ENCODE measurements at places on chromosomes 13 and 19.

DNA sequence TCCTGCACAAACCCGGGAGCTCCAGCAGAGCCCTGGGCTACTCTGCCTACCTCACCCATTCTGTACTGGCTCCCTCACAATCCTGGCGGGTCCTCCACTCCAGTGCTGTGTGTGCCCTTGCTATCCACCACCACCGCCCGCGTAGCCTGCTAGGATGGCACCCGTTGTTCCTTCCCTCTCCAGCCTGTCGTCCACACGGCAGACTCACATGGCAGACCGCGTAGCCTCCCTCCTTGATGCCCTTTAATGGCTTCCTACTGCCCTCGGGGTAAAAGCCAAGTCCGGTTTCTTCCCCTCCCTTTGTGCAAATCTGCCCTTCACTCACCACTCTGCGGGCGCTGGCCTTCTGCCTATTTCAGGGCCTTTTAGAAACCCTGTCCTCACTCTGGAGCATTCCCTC is 106.6 kb downstream of the RAB20 start:
- no peak for DNase-seq

DNA sequence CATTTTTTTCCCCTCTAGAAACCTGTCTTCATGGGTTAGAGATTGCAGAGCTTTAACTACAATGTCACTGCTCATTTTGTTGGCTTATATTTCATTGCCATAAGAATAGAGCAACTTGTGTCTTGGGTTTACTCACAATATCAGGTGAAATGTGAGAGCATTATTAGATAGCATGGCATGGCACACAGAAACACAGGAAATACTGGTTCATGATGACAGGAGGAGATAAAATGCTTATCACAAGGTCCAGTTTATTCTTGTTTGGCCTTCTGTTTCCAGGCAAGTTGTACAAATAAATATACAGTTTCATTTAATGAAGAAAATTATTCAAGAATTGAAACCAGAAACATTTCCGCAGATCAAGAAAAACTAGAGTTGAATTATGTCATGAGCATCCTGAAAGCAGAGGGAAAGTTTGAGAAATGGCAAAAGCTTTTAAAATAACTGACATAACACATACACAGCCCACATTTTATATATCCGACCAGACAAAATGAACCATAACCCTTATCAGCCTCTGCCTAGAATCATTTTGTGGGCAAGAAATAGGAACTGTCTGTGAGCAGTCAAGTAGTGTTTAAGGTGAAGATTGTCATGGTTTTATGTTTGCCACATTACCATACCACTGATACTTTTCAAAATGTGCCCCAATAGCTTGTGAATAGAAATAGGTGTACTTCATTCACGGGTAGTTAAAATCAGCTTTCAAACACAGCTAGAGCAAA is 297.9 kb upstream of the ARGLU1 start:
- no peak for DNase-seq

GRCh38 chr13:87128491-87128890 is 542.7 kb upstream of the SLITRK5 start:
- no peak for DNase-seq

GRCh38 chr13:21148557-21149258 is 27.6 kb downstream of the SKA3 start:
- DNase-seq: no peak

GRCh38 chr13:113364311-113364889 is 470 bp upstream of the GRTP1 start:
- DNase-seq: no peak

DNA sequence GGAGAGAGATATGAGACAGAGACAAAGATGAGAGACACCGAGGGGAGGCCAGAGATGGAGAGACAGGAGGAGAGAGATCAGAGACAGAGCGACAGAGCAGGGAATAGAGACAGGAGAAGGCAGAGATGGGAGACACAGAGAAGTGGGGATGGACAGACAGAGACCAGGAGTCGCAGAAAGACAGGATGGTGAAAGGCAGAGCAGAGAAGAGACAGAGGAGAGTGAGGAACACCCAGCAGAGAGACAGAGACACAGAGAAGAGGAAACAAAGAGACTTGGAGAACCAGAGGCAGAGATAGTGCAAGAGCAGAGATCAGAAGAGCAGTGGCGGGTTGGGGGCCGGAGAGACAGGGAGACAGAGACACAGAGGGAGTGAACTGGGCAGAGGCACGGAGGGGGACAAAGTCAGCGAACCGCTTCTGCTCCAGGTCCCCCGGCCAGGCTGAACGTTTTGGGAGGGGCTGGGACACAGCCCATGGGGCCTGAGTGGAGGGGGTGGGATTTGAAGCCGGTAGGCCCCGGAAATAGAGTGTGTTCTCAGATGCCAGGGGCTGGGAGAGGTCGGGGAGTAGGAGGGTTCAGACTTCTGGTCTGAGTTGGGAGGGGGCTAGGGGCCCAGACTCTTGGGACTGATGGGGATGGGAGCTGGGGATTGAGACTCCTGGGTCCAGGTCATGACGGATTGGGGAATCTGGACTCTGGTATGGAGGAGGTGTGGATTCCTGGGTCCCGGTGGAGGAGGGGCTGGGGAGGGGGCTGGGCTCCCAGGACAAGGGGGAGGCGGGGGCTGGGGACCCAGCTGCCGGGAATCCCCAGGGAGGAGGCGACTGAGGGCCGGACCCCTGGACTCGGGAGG is 654 bp downstream of the ZNF579 start:
- DNase-seq: no peak

GRCh38 chr19:1362387-1363257 is 21.1 kb upstream of the NDUFS7 start:
- no peak for DNase-seq

DNA sequence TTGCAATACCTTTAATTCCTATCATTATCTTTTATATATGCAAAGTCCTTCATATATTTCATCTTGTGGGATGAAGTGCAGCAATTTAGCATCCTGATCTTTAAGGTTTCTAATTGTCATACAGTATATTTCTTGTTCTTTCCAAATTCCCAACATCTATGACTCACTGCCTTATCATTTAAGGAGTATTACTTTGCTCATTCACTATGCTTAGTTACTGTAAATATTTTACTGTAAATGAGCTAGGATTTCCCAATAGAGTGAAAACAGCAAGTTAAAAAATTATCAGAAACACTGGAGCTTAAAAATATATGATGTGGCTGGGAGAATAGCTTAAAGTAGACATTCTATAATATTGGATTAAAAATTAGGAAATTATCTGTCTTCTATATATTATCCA is 69.9 kb downstream of the SLITRK6 start:
- no peak for DNase-seq

DNA sequence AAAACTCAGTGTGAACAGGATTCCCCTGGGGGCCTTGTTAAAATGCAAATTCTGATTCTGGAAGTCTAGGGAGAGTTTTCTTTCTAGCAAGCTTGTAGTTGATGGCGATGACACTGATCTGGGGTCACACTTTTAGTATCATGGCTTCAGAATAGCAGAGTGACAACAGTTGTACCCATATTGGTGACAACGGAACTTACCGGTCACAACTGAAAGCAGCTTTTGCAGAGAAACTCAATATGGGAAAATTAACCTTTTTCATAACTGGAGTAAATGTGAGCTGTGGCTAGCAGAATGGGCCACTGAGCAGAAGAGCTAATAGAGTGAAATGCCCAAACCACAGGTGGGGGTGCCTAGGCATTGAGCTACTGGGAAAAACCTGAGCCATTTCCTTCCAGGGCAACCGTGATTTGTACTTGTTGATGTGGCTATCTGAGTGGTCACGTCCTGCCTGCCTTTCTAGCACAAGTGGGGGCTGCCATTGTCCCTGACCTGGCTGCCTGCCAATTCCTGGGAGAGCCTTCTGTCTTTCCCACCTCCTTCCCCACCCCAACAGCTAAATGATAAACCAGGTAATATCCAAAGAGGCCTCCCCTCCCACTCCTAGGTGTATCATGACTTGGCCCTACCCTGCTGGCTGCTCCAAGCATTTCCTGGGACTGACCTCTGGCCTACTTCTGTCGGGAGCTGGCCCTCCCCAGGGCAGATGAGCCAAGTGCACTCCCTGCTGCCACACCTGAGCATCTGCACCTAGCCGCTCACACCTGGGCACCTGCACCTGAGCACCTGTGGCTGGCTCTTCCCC is 1.7 kb upstream of the SLC10A2 start:
- DNase-seq: no peak

DNA sequence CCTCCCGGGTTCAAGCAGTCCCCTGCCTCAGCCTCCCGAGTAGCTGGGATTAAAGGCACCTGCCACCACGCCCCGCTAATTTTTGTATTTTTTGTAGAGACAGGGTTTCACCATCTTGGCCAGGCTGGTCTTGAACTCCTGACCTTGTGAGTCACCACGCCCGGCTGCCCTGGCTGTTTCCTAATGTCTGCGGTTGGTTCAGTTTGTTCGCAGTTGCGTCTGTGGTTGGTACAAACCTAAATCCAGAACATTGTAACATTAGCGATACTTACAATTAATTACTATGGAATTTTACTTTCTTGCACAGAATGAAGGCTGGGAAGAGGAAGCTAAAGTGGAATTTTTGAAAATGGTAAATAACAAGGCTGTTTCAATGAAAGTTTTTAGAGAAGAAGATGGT is 38.1 kb downstream of the RNF17 start:
- DNase-seq: no peak

DNA sequence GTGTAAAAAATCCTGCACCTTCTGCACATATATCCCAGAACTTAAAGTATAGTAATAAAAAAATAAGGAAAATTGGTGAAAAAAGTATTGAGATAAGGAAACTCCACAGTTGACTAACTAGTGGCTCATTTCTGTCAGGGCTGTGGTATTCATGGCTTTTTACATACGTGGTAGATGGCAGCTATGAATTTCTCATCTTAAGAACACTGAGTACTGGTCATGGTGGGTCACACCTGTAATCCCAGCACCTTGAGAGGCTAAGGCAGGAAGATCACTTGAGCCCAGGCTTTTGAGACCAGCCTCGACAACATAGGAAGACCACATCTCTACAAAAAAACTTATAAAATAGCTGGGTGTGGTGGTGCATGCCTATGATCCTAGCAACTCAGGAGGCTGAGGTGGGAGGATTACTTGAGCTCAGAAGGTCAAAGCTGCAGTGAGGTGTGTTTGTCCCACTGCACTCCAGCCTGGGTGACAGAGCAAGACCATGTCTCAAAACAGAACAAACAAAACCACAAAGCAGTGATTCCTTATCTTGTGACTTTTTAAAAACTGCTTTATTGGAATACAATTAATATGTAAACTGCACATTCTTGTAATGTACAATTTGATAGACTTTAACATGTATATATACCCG is 16.8 kb downstream of the SLAIN1 start:
- no peak for DNase-seq

DNA sequence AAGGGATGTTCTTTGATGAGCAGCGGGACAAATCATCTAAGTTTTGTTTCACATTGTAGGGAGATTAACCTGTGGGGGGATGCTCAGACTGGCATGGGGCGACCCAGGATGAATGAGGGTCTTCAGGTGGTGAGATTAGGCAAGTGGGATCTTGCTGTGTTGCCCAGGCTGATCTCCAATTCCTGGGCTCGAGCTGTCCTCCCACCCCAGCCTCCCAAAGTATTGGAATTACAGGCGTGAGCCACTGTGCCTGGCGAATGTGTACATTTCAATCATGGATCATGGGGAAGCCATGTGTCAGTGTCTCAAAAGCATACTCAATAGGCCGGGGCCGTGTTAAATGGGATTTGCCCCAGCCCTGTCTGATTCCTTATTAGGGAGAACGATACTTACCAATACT is 8.1 kb downstream of the SLC25A42 start:
- DNase-seq: no peak

DNA sequence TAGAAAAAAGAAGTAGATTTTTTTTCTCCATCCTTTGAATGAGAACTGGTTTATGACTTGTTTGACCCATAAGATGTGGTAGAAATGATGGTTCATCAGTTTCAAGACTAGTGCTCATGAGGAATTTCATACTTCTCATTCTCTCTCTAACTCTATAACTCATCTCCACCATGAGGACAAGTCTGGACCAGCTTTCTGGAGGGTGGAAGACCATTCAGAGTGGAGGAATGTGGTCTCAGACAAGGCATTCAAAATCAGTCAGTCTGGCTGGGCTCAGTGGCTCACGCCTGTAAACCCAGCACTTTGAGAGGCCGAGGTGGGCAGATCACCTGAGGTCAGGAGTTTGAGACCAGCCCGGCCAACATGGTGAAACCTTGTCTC is 3.5 kb upstream of the EID2 start:
- DNase-seq: no peak

- no peak for DNase-seq
Observed at GRCh38 chr13:103516015-103516795, 450.0 kb upstream of the SLC10A2 start.

DNA sequence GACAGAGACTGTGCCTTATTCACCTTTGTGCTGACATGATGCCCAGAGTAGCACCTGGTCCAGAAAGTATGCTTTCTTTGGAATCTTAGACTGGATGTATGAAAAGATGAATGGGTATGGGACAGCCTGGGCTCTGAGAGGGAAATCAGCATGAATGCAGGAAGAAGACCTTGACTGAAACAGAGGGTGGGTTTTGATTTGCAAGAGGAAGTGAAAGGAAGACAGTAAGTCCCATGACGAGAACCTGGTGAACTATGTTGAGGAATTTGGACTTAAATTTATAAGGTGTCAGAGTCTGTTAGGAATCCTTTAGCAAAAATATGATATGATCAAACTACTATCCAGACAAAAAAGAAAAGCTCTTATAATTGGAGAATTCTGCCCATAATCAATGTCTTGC is 301.9 kb downstream of the SPRY2 start:
- DNase-seq: no peak

DNA sequence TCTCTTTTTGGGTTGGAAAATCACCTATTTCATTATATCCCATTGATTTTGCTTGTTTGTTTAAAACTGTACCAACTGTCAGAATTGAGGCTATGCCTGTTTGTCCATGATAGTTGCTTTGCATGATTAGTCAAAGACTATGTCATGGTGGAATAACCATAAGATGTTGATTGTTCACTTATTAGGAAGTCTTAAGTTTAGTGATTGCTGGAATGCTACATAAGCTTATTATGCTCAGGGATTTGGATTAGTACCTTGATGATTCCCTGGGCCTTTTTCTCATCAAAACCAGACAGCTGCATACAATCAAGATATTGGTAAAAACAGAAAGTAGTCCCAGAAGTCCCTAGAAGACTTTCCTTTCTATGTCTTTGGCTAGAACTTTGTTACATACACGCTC is 954.7 kb downstream of the PCDH9 start:
- no peak for DNase-seq

GRCh38 chr13:84653915-84654534 is 771.8 kb upstream of the SLITRK1 start:
- no peak for DNase-seq

- DNase-seq: no peak
Observed at GRCh38 chr19:18179957-18180356, 6.3 kb downstream of the IFI30 start.

DNA sequence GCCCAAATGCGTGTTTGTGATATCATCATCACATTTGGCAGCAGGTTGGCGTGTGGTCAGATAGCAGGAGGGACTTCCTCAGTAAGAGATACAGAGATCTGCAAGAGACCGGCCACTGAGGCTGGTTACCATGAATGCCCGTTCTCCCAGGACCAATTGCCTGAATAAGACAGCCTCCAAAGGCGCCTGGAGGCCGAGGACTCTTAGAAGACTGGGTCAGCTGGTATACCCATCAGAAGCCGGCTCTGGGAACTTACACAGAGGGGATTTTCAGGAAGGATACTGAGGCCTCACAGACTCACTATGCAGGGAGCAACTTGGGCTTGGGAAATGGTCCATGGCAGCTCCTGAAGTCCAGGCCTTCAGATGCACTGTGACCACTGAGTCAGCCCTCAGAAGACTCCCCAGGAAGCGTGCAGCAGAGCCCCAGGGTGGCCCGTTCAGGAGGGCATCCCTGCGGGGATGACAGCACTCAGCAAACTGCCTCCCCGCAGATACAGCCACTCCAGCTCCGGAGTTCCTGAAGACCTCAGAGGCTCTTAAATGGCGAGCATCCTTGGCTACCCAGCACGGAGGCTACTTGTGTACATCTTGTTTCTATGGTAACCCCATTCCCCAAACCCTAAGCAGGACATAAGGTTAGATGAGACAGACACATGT is 26.4 kb upstream of the VSTM2B start:
- DNase-seq: no peak
